LHCN-M2 (cell line): ENCODE measurements at places on chromosomes 13 and 19. TPM values are rescaled to one million over a fixed set of nuclear protein-coding genes. Genes with fewer than 3 reads are reported as not detected.

Gene FFAR2
- total RNA-seq: not detected in 2 replicates

Gene NUDT19
- total RNA-seq: 16.5 and 17.0 TPM in 2 replicates

Gene ZNF229
- 3.2 and 3.4 TPM in 2 replicates for total RNA-seq

Gene MBD3L2B
- total RNA-seq: not detected in 2 replicates

Gene SYCN
- not detected in 2 replicates for total RNA-seq

Gene PLEKHF1
- 13.8 and 15.2 TPM in 2 replicates for total RNA-seq

Gene NLRP11
- 0.11 TPM in 1 of 2 replicates, not detected in the other for total RNA-seq

Gene SHISA2
- 65.7 and 71.7 TPM in 2 replicates for total RNA-seq
